Progenitor cell of endocrine pancreas (in vitro differentiated cells): ENCODE measurements at places on chromosomes 11 and 22. TPM values are rescaled to one million over a fixed set of nuclear protein-coding genes. Genes with fewer than 3 reads are reported as not detected.

Gene MRGPRX1
- not detected in 2 replicates for total RNA-seq

DNA sequence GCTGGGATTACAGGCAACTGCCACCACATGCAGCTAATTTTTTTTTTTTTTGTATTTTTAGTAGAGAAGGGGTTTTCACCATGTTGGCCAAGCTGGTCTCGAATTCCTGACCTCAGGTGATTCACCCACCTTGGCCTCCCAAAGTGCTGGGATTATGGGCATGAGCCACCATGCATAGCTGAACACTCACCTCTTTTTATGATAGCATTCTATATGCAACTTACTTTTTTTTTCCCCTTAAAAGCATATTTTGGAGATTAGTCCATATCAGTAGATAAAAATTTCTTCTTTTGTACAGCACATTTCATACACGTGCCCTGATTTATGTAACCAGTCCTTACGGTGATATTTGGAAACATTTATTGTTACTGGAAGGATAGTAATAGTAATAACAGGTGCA, 14.6 kb downstream of the GTPBP1 start:
- DNase-seq: no peak

- DNase-seq: no peak
Observed at GRCh38 chr11:100632941-100633452, 54.1 kb upstream of the ARHGAP42 start.

- no peak for DNase-seq
Observed at GRCh38 chr11:126800009-126800408, 200.6 kb downstream of the KIRREL3 start.

DNA sequence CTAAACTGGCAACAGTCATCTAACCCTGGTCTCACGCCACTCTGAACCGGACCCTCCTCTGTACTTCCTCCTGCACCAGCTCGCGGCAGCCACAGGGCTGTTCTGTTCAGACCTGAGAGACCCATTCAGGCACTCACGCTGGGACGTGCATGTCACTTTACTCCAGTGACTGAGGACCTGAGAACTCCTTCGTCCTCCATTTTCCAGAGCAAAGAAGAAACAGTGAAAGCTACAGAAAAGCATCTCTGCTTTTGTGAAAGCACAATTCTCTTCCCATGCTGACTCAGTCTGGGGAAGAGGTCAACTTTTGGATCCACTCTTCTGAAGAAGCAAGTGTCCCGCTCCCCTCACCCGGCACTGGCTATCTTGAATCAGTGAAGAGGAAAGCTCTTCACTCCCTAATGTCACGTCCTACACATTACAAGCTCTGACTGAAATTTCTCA, 24.5 kb downstream of the PISD start:
- DNase-seq: no peak

GRCh38 chr22:27989758-27990450, 70.8 kb upstream of the PITPNB start:
- no peak for DNase-seq

- peak; percentile 53 for DNase-seq
Observed at GRCh38 chr22:20238536-20238900, 29.6 kb downstream of the RTN4R start.

GRCh38 chr22:47209040-47209514, 446.6 kb downstream of the TBC1D22A start:
- no peak for DNase-seq

GRCh38 chr11:65588199-65589054, 7.2 kb downstream of the KCNK7 start:
- no peak for DNase-seq

GRCh38 chr11:120108154-120108784, 29.6 kb downstream of the TRIM29 start:
- peak; percentile 74 for DNase-seq

Gene OR2AG2
- total RNA-seq: 0.48 and 1.0 TPM in 2 replicates

Gene GLYATL1
- total RNA-seq: 23.6 and 25.3 TPM in 2 replicates

Gene CCDC15
- 3.8 and 4.0 TPM in 2 replicates for total RNA-seq

- peak; percentile 78 for DNase-seq
Observed at GRCh38 chr22:20013382-20013871, 3.2 kb downstream of the ARVCF start.
